Dorsolateral prefrontal cortex (tissue), 122 donors: ENCODE measurements at places on chromosomes 12 and 14.
A peak's percentile ranks its signal among the peaks of the same experiment; 100 is the strongest.

GRCh38 chr14:39861696-39862095, 429.5 kb upstream of the FBXO33 start:
- no peak for DNase-seq

DNA sequence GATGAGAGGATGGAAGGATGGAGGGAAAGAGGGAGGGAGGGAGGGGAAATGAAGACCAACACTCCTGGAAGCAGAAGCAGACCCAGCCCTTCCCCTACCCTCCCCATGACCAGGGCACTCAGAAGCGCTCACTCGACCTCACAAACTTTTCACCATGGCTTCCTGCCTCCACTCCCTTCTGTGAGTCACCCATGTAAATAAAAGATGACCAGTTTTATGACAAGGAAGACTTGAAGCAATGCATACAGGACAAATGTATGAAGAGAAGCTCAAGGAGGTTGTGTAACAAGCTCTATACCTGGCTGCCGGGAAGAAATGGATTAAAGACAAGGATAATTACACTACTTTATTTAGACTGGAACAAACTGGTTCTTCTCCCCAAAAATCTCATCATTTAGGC, 63.8 kb downstream of the CDC42BPB start:
- no peak for DNase-seq

DNA sequence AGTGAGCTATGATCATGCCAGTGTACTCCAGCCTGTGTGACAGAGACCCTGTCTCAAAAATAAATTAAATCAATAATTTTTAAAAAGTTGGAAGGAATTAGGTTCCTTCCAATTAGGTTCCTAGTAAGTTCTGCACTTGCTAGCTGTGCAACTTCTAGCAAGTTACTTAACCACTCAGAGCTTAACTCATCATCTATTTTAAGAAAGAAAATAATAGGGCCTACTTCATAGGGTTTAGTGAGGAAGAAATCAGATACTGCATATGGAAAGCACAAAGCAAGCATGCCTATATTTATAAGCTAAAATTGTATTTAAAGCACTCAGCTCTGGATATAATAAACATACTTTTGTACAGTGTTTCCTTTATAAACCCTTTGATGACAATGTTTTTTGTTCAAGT, 10.7 kb downstream of the FOXN3 start:
- no peak for DNase-seq

- peak; percentile 54 for DNase-seq
These were observed 38.9 kb downstream of the FOXN3 start for GRCh38 chr14:89378119-89378518.

DNA sequence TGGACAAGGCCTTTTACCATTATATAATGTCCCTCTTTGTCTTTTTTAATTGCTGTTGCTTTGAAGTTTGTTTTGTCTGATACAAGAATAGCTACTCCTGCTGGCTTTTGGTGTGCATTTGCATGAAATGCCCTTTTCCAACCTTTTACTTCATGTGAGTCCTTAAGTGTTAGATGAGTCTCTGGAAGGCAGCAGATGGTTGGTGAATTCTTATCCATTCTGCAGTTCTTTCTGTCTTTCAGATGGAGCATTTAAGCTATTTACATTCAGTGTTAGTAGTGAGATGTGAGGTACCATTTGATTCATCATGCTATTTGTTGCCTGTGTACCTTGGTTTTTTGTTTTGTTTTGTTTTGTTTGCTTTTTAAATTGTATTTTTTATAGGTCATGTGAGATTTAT, 208.3 kb downstream of the GPHN start:
- no peak for DNase-seq

- DNase-seq, result no peak
These were observed 8.3 kb upstream of the TMEM106C start for GRCh38 chr12:47955059-47955458.

- no peak for DNase-seq
These were observed 207.9 kb downstream of the TTC7B start for GRCh38 chr14:90608281-90608680.

DNA sequence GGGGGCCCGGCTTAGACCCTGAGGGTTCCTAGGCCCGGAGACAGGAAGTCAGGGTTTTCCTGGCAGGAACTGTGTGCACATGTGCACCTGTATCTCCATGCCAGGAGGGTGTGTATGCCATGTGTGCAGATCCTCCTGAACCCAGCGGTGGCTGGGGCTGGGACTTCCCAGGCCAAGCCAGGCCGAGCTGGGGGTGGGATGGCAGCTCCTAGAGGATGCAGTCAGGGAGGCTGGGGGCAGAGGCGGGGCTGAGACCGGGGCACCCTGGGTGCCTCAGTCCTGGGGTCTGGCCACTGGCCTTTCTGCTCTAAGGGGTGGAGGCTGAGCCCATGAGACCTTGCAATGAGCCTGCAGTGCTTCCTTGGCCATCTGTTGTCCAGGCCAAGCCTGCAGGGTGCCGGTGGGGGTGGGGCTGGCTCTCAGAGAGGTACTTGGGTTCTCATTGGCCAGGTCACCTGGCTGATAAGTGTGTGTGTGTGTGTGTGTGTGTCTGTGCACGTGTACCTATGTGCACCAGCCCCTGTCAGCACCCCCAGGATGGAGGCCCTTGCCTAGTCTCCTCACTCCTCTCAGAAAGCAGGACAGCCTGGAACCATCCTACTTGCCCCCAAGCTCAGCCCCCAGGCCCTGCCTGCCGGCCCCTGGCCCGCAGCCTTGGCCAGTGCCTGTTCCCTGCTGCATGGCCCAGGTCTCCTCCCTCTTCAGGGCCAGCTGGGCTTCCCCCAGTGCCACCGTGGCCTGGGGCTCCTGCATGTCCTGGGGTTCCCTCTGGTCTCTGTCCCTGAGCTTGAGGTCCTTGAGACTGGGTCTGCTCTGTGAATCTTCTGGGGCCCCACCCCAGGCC, 10.6 kb upstream of the TNFAIP2 start:
- no peak for DNase-seq

DNA sequence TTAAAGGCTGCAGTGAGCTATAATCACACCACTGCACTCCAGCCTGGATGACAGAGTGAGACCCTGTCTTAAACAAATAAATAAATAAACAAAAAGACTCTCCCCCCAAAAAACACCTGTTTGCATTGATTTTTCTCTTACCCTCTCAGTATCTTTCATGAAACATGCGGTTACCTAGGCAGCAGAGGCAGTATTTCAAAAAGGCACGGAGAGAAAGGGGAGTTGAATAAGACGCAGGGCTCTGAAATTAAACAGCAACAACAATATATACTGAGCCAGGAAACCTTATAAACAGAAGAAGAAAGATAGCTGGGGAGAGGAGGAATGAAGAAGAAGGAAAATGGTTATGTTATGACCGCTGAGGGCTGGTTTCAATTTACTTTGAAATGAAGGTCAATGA, 277.6 kb downstream of the BTG1 start:
- no peak for DNase-seq

- DNase-seq, result no peak
These were observed 26.5 kb downstream of the MANSC1 start for GRCh38 chr12:12323591-12323990.

DNA sequence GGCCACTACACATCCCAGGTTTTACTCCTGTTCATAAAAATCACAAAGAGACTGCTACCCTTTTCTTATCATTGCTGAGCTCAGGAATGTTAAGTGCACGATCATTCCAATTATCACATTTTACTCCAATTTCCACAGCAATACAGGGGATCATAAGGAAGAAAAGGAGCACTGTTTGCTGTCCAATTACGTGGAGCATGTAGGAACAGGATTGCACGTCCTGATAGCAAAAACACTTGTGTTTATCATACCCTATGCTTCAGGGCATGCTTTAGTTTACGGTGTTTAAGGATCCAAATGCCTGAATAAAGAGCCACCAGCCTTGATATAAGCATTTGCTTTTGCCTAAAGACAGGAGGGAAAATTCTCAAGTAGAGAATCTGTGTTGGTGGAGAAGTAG, 155.4 kb upstream of the EGLN3 start:
- DNase-seq, result no peak

GRCh38 chr12:65918021-65918420, 93.7 kb downstream of the HMGA2 start:
- no peak for DNase-seq

GRCh38 chr12:104714369-104714768, 243.7 kb downstream of the SLC41A2 start:
- DNase-seq, result no peak

DNA sequence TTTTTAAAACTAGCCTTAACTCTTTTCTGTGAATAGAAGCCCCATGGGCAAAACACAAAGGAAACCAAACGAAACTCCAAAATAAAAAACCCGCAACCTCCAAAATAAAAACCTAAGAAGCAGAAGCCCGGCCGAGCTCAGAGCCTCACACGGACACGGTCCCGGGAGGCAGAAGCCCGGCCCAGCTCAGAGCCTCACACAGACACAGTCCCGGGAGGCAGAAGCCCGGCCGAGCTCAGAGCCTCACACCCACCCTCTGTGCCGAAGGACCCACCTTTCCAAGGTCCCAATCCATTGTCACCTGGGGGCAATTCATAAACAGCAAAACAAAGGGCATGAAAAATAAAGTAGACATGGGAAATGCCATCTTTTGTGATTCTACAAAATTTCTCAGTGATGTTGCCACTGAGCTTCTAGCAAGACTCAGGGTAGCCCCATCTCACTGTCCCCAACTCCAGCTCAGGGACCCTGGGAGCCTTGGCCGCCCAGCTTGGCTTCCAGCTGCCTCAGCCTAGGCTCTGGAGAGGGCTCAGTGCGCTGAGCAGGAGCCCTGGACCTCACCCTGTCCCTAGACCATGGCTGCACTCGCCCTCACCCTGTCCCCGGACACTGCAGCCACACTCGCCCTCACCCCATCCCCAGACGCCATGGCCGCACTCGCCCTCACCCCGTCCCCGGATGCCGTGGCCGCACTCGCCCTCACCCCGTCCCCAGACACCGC, 82.2 kb downstream of the GALNT9 start:
- no peak for DNase-seq

GRCh38 chr12:32502693-32503502, 103.5 kb downstream of the FGD4 start:
- no peak for DNase-seq

DNA sequence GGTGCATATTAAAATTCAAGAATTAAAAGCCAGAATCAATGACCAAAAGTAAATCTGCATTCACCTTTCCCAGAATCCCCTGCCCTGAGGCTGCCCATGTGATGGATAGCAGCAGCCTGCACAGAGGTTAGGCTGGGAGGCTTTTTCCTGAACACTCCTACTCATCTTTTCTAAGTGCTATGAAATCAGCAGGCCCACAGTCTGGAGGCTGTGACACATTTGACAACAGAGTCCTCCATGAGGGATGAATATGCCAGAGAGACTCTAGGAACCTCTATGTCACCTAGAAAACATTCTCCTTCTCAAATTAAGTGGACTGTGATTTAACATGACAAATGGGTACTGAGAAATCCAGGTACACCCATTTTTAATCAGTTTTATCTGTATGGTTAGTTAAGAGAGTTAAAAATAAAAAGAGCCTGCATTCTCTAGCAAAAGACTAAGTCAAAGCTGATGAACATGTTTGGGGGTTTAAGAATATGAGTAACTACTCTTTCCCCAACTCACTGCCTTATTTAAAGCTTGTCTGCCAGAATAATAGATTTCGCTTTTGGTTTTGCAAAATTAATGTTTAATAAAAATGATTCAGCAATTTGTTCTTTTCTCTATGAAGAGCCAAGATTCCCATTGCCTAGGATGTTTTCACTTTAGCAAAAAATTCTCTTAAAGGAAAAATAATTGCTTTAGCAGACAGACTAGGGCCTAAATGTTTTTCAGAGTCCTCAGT, 115.0 kb downstream of the RTN1 start:
- DNase-seq, result no peak

GRCh38 chr14:65095633-65096205, 6.6 kb downstream of the MAX start:
- DNase-seq, result peak; percentile 48

GRCh38 chr12:131015581-131016337, 62.1 kb downstream of the ADGRD1 start:
- no peak for DNase-seq

- DNase-seq, result peak; percentile 52
These were observed 87.6 kb downstream of the SEC23A start for GRCh38 chr14:39015360-39015961.

DNA sequence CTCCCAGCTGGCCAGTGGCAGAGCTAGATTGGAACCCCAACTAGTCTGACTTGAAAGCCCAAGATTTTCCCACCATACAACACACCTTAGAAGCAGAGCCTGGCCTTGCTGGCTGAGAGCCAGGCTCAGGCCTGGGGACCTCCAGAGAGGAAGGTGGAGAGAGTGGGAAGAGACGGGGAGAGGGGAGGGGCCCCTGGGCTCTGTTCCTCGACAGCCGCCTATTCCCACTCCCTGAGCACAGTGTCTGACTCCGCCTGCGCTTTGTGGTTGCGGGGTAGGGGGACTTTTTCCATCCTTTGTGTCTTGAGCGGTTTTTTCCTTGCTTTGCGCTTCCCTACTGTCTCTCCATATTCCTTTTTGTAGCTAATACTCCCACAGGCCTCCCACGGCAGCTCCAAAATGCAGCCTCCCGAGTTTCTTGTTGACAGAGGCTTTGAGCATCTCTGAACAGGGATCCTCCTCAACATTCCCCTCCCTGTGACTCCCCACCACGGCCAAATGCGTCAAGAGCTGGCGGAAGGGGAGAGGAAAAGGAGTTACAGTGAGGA, 4.0 kb upstream of the KCNH3 start:
- no peak for DNase-seq

DNA sequence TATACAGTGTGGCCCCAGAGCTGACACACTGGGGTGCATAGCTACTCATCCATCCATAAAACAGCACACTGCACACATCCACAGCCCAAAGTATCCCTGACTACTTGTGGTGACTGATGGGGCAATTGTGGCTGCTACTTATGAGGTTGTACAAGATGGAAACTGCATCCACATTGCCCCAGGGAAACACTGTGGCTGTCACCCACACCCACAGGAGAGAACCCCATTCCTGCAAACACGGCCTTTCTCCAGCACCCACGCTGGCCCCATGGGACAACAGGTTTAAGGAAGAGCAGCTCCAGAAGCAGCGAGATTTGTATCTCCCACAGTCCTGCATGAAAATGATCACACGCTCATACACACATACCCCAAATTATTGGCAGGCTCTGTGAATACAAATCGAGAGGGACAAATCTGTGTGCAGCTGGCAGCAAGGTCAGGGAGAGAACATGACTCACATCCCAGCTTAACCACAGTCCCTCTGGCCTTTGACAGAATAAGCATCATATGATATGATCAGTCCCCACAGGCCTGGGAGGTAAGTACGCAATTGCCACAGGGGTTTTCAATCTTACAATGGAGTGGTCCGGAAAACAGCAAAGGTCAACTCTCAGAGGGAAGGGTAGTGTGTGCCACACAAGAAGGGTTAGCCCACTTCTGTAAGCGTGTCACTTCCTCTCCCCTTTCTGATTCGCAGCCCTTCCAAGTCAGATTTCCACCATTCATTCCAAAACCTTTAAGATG, 61.9 kb downstream of the ESR2 start:
- no peak for DNase-seq

DNA sequence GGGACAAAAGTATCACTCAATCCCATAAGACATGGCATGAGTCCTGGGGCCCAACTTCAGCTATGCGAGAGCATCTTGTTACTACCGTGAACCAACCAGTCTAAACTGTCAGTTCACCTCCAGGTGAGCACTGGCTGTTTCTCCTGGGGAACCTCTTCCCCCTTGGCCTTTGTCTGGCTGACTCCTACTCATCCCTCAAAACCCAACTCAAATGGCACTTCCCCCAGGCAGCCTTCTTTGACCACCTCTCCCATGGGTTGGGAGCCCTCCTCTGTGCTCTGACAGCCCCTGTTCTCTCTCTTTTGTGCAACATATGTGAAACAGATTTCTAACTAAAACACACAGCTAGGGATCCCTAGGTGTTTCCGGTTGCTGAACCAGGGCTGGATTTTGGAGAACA, 37.7 kb downstream of the FOXN4 start:
- DNase-seq, result no peak
